ENCODE measurements at places on chromosomes 2 and 18.

DNA sequence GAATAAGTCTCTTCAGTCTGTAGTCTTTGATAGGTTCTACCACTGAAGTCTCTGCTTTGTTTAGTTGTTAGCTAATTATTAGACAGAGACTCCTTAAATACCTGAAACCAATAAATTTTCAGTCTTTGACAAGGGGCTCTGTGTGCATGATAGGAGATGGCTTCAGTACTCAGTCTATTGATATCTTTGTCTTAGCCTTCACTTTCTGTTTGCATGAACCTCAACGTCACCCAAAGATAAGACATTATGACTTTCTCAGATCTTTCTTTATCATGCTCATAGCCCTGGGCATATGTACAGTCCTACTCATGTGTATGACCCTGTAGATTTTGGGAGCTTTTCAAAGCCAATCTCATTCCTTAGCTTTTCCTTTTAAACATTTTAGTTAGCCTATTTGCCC, 183.5 kb upstream of the GCFC2 start:
- no peak for DNase-seq

DNA sequence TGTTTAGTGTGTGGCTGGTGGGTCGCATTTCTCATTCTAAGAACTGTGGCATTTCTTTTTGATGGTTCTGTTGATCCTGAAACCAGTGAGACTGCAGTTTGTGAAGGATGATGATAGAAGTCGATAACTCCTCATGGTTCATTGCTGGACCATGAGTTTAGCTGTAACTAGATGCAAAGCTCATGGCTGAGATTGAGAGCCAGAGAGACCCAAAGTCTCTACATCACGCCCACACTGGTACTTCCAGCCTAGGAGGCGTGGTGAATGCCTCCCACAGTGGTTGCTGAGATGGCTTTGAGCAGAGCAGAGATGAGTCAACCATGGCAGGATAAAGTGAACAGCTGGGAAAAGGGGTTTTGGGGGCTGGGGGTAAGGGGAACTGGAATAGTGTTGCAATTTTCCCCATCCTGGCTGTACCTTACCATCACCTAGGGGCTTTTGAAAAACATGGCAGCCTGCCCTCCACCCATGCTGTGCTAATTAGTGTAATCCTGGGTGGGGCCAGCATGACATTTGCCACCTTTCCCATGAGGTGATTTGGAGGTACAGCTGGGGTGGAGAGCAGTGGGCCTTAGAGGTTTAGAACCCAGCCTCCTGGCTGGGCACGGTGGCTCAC, 24.1 kb downstream of the INPP4A start:
- DNase-seq = no peak

GRCh38 chr18:36782710-36783109, 46.1 kb downstream of the TPGS2 start:
- no peak for DNase-seq

DNA sequence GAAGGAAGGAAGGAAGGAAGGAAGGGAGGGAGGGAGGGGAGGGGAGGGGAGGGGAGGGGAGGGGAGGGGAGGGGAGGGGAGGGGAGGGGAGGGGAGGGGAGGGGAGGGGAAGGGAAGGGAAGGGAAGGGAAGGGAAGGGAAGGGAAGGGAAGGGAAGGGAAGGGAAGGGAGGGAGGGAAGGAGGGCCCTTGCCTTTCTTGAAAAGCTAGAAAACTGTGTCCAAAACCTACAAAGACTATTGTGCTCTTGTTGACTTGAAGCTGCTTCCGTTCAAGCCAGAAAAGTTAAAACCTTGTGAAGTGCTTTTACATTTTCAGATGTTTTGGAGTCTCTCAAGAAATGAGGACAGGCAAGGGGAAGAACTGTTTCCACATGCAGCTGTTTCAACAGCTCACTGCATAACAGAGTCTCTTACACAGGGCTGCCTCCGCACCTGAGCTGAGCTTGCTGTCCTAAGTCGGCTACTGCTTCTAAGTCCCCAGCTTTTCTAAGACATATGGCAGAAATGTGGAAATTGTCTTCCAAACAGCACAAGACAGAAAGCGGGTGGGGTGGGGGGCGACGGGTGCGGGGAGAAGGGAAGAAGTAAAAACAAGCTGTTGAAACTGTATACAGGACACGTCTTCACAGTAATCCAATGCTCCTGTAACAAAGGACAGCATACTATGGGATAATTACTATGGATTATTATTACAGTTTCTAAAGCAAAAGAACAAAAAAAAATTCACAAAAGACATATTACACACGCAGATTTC, 46.1 kb downstream of the BCL11A start:
- no peak for DNase-seq

GRCh38 chr18:62457877-62458276, 64.9 kb upstream of the ZCCHC2 start:
- no peak for DNase-seq

DNA sequence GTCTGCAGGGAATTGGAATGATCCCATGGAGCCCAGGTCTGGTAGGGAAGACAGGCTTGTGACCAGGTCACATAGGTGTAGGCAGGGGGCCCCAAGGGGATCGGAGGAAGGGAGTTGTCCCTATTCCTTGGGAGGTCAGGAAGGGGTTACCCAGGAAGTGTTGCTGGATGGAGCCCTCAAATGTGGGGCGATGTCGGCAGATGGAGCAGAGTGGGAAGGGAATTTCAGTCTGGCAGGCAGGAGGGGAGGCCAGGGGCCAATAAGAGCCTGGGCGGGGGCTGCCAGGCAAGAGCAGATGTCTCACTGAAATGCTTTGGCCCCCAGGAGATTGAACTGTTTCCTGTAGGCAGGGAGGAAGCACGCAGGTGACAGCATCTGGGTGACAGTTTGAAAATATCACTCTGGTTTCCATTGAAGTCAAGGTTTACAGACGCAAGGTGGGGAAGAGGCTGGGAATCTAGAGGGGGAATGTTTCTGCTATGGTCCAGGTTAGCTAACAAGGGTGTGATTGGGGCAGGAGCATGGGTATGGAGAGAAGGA, 81.5 kb upstream of the SMAD2 start:
- no peak for DNase-seq

DNA sequence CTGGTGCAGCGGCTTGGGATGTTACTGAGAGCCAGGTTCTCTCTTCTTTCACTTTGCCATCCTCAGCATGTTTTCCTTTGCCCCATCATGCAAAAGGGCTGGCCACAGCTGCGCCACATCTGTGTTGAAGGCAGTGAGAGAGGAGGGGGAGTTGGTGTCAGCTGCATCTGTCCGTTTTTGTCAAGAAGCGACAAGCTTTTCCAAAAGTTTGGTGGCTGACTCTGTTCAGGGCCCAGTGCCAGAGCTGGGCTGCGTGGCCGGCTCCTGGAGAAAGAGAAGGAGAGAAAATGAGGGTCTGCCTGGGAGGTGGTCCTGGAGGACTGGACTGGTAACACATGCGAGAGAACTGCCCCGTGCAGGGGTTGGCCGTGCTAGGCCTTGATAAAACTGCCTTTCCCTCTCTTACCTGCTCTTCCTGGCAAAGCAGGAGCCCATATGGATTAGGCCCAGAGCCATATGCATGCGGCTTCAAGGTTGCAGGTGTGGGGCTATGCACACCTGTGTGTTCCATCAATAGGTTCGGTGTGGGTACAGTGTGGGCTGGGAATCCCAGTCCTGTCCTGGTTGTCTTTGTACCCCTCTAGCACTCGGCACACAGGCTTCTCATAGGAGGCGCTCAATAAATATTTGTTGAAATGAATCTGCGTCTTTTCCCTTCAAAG, 9.0 kb downstream of the RNF144A start:
- peak; percentile 49 for DNase-seq

GRCh38 chr2:164044622-164045021, 308.8 kb upstream of the FIGN start:
- no peak for DNase-seq

DNA sequence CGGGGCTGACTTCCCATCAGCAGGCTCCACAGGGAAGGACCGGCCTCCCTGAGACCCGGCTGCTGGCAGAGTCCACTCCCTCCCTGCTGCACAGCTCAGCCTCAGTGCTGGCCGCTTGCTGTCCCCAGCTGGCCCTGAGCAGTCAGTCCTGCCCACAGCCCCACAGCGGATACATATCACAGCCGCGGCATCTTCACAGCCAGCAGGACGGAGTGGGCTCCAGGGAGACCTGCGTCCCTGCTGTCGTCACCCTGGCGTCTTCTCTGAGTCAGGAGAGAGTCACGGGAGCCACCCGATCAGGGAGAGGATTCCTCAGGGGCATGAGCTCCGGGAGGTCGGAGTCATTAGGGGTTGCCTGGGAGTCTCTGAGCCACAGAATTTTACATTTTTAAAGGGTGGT, 13.1 kb upstream of the SNTG2 start:
- DNase-seq = no peak

Measured in pons (tissue), 1 donor.